ENCODE measurements at places on chromosomes 2 and 18.

GRCh38 chr2:98504381-98505109 lies 59.9 kb downstream of the INPP4A start:
- DNase-seq, result no peak

- no peak for DNase-seq
Measured at GRCh38 chr18:34694591-34695165, 15.4 kb upstream of the DTNA start.

GRCh38 chr2:230124235-230124634 lies 55.5 kb upstream of the SLC16A14 start:
- DNase-seq, result no peak

- no peak for DNase-seq
Measured at GRCh38 chr2:189144700-189145211, 34.8 kb downstream of the COL5A2 start.

DNA sequence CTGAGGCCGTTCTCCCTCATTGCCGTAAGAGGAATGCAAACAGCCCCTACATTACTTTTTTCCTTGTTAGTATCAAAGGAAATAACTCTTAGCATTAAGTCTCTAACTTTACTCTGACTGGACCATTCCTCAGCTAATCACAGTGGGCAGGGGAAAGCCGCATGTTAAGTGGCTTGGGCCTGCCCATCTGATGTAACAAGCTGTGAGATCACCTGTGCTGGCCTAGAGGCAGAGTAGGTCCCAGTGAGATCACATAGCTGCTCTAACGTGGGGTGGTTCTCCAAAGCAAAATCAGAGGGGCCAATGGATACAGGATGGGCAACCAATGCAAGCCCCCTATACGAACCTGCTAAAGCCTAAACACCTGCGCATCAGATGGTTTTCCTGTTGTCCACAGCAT lies 5.9 kb upstream of the MOCOS start:
- DNase-seq, result no peak

DNA sequence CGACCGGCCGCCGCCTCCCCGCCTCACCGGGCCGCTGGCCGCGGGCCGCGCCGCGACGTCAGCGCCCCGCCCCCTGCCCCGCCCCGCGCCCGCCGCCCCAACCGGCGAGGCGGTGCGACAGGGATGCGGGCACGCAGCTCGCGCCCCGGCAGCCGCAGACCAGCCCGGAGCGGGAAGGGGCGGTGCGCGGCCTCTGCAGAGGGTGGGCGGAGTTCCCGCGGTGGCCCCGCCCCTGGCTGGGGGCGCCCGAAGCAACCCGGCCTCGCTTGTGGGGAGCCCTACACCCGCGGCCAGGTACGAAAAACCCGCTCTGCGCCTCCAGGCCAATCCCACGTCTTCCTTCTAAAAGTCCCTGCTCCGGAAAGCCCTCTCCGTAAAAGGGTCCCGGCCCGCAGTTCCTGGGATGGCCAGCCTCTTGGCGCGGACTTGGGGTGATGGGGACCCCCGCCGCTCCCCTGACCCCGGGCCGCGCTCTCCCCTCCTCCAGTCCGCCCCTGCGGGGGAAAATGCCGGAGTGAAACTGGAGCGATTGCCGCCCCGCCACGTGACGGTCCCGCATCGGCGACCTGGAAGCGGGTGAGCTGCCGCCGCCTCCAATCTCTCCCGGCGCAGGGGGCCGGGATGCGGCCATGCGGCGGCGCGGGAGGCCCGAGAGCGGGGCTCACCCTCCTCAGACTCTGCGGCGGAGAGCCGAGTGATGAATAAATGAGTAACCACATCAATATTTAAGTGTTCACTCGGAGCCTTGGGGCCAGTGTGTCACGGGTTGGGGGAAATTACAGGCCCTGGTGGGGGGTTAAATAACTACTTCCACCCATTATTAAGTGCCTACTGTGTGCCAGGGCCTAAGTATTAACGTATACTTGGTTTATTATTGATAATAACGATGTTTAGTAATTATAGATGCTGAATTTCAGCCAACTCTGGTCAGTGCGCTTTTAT lies at the start of gene RAB11FIP5:
RAB11FIP5 (minus strand) TSS at position 36 of the 942 bp plus-strand sequence. CDS start 171 bp downstream, outside the sequence.
- DNase-seq, result peak; percentile 73
